HS-5 (cell line): ENCODE measurements at places on chromosomes 11 and 22.

DNA sequence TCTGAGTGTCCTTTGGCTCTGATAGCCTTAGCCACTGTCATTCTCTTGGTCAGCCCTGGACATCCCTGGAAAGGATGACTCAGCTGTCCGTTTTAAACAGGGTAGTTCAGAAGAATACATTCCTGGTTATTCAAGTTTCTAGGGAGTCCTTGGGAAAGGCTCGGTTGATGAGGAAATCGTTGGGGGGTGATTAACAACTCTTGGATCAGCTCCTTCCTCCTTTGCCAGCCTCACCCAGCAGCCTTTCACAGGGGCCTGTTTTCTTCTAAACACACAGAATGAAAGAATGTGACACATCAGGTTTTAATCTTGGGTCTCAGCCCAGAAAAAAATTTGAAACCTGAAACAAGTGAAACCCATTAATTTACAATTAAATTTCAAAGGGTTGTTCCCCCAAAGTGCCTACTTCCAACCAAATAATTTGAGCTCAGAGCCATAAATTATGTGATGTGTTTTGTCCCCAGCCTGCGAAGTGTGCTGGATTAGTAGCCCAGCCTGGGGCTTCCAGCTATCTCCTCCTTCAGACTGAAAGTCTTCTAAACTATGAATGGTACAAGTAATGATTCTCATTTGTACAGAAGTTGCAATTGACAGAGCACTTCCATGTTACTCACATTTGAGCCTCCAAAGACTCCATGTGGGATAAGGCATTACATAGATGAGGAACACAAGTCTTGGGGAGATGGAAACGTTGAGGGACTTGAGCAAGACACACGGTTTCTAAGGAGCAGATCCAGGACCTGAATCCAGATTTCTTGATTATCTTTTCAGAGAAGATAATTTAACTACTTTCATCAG, 19.3 kb upstream of the MRGPRX2 start:
- DNase-seq, result peak; percentile 96

GRCh38 chr11:15189189-15189588, 74.5 kb downstream of the INSC start:
- DNase-seq, result no peak

- DNase-seq, result no peak
These were observed 7.5 kb downstream of the SULT4A1 start for GRCh38 chr22:43854786-43855271.

DNA sequence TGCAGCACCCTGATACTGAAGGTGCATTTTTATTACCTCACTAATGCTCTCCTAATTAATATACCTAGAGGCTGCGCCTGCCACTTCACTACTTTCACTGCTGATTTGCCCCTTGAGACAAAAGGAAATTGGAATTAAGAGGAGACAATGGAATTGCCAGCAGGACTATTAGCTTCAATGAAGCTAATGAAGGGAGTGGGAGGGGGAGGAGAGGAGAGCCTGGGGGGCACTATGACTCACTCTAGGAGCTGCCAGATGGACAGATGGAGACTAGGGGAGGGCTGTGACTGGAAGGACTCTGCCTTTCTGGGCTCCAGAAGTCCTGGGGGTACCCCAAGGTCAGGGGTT, 102.8 kb upstream of the DRD2 start:
- DNase-seq, result no peak

DNA sequence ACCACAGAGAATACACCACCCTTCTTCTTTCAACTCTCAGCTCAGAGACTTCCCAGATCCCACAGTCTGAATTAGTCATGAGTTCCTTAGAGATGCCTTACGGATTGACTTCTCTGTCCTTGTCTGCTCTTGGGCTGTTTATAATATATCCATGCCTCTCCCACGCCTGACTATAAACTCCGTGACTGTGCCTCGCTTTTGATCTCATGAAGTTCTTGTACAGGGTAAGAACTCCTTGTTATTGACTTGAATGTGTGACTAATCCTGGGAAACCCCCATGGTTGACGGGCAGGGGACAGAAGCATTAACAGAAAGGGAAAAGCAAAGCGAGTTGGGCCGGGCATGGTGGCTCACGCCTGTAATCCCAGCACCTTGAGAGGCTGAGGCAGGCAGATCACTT, 62.4 kb upstream of the POU2AF1 start:
- no peak for DNase-seq
